SJSA1 (cell line): ENCODE measurements at places on chromosomes 16 and 17. TPM values are rescaled to one million over a fixed set of nuclear protein-coding genes. Genes with fewer than 3 reads are reported as not detected.
A peak's percentile ranks its signal among the peaks of the same experiment; 100 is the strongest.

The SPECC1 gene
- 62.3 and 81.0 TPM in 2 replicates for total RNA-seq

The CA5A gene
- total RNA-seq: not detected in 2 replicates

The TMEM114 gene
- not detected in 2 replicates for total RNA-seq

The SLC16A13 gene
- not detected in 2 replicates for total RNA-seq

The FN3KRP gene
- 47.2 and 53.4 TPM in 2 replicates for total RNA-seq

- DNase-seq: no peak
These were observed 14.8 kb downstream of the TERB1 start for GRCh38 chr16:66786551-66786950.

GRCh38 chr17:19707728-19708221 lies 8.6 kb downstream of the SLC47A2 start:
- no peak for DNase-seq

DNA sequence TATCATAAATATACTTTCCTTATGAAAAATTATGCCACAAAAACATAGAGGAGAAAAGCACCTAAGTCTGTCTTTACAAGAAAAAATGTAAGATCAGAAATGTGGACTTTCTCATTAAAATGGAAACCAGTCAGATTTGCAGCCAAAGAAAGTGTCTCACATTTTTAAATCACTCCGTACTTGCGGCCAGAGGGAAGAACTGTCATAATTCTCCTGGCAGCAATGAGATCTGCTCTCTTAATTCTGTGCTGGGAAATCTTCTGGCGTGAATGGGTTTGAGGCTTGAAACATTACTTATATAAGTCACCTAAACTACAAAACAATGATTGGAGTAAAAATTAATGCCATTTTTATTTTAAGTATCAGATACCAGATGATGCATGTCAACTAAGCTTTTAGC lies 10.7 kb downstream of the C16orf95 start:
- DNase-seq: no peak

DNA sequence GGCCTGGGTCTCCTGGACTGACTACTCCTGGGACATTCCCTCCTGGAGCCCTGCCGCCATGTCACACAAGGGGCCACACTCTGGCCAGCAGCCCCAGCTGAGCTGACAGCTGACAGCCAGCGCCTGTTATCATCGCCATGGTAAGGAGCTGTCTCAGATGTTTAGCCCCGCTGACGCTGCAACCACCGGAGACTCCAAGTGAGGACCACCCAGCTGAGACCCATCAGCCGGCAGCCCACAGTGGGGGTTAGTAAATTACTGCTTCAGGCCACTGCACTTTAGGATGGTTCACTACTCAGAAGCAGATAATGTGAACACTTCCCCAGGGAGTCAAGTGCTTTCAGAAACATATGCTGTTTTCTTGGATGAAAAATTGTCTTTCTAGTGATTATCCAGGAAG lies 14.6 kb upstream of the SPHK1 start:
- DNase-seq: peak; percentile 92

GRCh38 chr17:73742948-73743381 lies 98.7 kb upstream of the SDK2 start:
- no peak for DNase-seq

- no peak for DNase-seq
These were observed 5.0 kb downstream of the SLC6A2 start for GRCh38 chr16:55660828-55661227.

GRCh38 chr16:69660166-69660565 lies 66.2 kb downstream of the NQO1 start:
- no peak for DNase-seq

DNA sequence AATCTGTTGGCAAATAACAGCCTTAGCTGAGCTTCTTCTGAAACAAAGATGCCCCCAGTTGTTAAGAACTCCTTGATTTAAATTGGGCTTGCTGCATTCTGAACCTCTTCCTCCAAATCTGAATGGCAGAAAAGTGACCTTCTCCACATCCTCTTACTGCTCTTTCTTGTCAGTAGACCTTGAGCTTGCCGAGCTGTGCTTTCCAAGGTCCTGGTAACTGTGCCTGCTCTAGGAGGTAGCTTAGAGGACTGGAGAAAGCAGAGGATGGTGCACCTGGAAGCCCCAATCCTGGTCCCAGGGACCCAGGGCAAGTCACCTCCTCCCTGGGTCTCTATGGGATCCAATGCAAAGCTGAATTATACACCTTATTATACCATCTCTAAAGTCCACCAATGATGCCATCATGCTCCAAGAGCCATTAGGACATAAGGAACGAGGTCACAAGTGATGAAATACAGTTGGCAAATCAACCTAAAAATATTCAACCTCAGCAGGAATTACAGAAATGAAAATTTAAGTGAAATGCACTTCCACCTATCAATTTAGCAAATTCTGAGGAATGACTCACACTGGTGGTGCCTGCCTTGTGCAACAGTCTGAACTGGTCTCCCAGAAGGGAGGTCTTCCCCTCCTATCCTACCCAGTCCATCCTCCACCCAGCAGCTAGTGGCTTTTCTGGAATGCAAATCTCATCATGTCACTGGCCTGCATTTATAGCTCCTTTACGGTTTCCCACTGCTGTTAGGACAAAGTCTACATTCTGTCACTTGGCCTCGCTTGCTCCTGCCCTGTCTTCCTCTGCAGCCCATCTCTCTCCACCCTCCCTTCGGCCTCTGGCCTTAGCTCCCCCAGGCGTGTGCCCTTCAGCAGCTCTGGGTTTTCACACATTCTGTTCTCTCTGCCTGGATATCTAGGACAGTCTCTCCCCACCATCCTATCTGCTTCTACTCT lies 36.6 kb downstream of the TOM1L2 start:
- peak; percentile 84 for DNase-seq

- DNase-seq: no peak
These were observed 195.1 kb downstream of the CDRT15L2 start for GRCh38 chr17:20774472-20775135.

GRCh38 chr17:32604966-32605365 lies 118.2 kb downstream of the CDK5R1 start:
- no peak for DNase-seq
